ENCODE measurements at places on chromosomes 7 and 10.

DNA sequence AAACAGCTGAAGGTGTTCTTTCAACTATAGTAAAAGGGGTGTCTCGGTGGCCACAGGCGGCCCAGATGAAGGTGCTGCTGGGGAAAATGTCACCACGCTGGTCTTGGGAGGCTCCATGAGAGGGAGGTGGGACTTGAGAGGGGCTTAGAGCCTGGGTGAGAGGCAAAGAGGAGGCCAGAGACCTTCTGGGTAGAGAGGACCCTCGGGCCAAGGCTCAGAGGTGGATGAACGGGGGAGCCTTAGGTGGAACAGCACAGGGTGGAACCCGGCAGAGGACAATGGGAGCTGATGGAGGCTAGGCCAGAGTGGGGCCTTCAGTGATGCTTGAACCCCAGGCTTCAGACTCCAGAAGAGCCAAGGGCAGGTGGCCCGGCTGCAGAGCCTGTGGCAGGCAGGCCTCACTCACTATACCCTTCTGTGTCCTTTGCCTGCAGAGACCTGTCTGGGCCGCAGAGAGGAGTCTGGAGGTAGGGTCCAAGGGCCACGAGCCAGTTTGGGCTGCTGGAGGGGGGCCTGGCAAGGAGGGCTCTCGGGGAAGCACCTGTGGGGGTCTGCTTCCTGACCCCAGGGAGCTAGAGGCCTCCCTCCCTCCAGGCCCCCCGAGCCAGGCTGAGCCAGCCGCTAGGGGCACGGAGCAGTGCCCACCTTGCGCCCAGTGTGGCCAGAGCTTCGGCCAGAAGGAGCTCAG, 32.1 kb downstream of the ZNF783 start:
- no peak for DNase-seq

DNA sequence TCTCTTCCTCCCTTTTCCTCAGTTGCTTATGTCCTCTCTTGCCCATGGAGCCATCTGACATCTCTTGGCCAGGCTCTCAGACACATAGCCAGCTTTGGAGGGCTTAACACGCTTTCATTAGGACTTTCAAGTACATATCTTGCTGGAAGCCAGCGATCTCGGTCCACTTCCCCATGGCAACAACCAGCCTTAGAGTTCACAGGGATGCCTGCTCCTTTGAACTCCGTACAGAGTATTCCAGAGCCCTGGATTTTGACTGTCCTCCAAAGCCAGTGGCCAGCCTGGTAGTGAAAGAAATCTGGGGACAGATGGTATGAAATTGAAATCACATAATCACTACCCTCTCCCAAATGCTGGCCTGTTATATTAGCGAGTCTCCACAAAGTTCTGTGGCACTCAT, 370.5 kb upstream of the NPVF start:
- no peak for DNase-seq

DNA sequence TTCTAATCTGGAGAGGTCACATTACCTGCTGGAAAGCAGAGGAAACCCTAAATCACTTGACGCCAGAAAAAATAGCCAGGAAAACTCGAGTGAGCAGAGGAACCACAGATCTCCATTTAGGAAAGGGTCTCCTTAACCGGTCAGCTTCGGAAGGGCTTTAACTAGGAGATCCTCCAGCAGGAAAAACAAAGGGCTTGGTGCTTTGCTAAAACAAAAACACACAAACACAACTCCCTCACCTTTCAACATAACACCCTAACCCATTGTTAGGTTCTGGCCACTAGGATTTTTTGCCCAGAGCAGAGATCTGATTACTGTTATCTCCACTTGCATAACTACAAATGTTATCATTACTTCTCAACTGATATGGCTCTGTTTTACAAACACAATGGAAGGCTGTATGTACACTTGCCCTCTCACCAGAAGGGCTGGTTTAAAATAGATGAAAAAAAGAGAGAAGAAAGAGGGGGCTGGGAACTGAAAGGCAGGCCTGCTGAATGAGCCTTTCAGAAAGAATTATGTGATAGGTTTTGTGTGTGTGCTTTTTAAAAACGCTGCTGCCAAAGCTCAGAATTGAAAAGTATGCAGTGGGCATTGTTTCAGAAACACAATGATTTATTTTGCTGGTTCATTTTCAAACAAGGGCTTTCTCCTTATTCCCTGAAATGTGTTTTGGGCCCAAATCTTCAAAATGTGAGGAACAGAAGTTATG, 161.5 kb downstream of the FGFR2 start:
- DNase-seq: no peak

GRCh38 chr10:78777466-78777865, 291.3 kb upstream of the ZMIZ1 start:
- no peak for DNase-seq

DNA sequence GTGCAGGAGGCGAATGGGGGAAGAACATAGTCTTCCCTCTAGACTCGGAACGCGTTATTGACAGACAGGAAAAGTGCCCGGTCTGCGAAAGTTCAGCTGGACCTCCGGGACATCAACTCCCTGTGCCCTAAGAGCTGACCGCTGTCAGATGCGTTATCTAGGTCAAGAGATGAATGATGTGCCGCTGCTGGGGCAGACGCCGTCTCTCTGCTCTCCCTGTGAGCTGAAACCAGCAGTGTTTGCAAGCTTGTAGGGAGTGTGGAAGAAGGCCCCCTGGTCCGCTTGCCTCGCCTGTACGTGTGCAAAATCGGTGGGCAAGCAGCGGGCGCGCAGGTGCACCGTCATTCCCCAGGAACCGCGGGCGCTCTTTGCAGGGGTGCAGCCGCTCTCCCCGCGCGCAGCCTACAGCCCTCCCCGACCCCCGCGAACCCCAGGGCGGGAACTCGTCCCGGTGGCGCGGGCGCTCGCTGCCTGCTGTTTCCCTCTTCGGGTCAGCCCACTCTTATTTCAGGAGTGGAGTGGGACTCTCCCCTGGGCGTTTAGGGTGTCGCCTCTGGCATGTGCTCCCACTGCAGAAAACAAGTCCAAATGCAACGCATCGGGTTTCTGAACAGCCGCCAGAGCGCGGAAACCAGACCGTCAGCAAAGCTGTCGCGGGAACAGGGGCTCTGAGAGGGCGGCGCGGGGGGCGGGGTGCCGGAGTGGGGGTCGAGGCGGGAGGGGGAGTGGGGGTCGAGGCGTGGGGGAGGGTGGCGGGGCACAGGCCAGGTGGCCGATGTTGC, 1.8 kb upstream of the PFKFB3 start:
- no peak for DNase-seq

- no peak for DNase-seq
Observed at GRCh38 chr7:100386940-100387339, 13.7 kb downstream of the PILRA start.

DNA sequence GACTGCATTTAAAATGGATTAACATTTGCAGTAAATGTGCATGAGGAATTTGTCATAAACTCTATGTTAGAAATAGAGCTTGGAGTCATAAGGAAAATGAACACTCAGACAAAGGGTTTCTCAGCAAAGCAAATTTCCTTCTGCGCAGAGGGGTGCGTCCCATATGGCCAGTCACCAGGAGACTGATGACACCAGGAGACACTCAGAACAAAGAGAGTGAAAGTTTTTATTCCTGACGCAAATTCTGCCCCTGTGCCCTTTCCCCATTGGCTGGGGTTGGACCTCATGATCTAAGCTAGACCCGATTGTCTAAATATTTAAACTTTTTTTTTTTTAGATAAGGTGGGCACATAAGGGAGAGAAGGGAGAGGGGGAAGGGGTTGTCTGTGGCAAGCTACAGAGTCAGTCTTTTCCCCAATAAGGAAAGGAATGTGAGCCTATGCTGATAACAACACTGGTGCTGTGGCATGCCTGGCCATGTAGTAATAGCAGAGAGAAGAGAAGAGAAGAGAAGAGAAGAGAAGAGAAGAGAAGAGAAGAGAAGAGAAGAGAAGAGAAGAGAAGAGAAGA, 202.0 kb downstream of the POM121L12 start:
- no peak for DNase-seq

GRCh38 chr7:75033064-75033463, 40.5 kb downstream of the RCC1L start:
- no peak for DNase-seq

DNA sequence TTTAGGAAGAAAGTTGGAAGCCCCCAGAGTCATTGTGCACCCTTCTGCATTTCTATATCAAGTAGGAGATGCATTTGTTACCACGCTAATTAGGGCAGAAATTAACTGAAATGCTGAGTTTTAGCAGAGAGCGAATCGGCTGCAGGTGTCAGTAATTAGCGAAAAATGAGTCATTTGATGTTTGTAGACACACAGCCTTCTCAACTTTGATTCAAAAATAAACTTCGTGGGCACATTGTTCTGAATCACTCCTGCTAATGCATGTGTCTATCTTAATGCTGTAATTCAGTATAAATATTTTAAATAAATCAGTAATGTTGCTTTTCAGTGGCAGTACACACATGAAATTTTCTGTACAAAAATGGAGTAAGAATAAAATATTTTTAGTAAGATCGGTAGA, 109.5 kb upstream of the CARD11 start:
- DNase-seq: no peak

GRCh38 chr10:91711885-91712680, 79.2 kb upstream of the PPP1R3C start:
- no peak for DNase-seq

DNA sequence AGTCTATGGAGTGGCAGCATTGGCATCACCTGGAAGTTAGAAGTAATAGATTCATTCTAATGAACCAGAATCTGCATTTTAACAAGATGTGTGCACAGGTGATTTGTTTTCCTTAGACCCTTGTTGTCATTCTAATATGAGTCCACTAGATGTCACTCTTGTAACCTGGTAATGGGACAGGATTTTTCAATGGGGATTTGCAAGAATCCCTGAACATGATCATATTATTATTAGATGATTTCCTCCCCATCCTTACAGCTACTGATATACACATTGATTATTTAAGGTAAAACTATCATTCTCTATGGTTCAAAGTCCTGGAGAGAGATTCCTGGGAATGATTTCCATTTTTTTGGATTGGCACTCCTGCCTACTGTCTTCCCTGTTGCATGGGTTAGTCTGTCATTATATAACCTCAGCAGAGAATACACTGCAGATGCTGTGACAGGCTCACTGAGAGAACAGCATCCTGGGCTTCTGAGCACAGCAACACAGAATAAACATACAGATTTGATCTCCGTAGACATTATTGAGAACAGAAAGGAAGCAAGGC, 194.9 kb downstream of the SUGCT start:
- DNase-seq: no peak

- no peak for DNase-seq
Observed at GRCh38 chr10:119668461-119668860, 17.3 kb downstream of the BAG3 start.

GRCh38 chr7:100670074-100670473, 3.5 kb upstream of the GNB2 start:
- DNase-seq: no peak

DNA sequence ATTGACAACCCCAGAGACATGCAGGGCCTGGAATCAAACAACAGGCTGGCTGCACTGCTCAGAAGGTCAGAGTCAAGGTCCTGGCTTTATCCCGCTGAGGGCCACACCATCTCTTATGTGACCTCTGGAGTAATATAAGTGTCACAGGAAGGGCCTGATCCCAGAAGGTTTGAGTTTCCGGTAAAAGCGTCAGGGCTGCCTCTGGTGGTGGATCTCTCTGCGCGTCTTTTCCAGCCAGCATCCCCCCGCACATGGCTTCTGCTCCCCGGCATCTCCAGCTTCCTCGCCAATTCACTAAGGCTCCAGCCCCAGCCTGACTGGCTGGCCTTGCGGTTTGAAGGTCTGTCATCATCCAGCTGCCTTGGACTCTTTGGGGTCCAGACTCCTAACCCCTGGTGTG, 54.2 kb downstream of the SNX10 start:
- no peak for DNase-seq

DNA sequence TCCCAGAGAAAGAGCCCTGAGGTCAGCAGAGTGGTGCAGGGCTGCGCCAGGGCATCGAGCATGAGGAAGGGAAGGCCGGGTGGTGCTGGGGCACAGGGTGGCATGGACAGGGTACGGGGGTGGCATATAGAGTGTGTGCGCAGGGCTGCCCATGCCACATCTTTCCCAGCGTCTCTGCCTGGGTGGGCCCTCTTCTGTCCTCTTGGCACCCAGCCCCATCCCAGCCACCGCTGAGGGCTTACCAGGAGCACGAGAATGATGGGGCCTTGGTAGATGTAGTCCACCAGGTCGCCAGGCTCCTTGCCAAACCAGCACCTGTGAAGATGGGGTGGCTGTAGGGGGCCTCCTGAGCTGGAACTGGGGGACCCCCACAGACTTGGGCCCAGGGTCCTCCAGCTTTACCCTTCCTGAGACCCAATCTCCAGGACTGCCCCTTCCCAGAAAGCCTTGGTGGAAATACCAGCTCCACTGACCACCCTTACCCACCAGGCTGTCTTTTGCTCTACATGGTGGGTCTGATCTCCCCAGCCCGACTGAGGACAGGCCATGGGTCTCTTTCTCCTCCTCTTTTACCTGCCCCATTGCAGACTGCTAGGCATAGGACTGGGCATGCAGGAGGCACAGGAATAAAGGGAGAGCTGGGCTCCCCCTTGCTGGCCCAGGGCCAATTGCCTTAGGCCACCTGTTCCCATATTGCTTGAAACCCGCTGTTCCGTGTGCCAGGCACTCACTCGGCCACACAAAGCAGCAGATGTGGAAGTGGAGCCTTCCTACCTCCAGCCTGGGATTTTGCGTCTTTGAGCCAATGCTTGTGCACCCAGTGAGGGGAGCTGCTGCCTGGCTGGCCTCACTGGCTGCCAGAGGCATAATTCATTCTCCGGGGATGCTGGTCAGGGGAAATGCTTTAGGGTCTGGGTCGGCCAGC, 21.7 kb downstream of the CRHR2 start:
- no peak for DNase-seq

- no peak for DNase-seq
Observed at GRCh38 chr7:128231021-128231420, 10.1 kb upstream of the LEP start.

GRCh38 chr7:158047391-158048059, 540.1 kb downstream of the PTPRN2 start:
- no peak for DNase-seq

DNA sequence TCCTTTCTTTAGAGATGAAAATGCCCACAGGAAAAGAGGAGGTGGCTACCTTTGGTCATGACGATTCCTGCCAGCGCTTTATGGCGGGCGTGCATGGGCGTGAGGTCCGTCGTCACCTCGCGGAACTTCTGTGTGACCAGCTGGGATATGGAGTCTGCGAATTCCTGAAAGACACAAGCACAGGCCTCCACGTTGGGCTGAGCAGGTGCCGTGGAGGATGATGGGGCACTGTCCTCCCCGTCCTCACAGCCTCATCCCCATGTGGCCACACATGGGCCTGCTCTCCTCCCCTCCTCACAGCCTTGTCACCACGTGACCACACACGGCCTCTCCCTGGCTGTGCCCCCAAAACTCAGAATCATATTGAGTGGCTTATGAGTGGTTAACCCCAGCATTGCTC, 214.7 kb downstream of the WDR37 start:
- no peak for DNase-seq

Measured in activated CD4-positive, alpha-beta T cell treated with anti-CD3 and anti-CD28 coated beads for 1 hour (primary cell).